ENCODE measurements at places on chromosomes 11 and 22. TPM values are rescaled to one million over a fixed set of nuclear protein-coding genes. Genes with fewer than 3 reads are reported as not detected.

SERPIND1 gene
- total RNA-seq: 0.17 TPM

HTR3A gene
- total RNA-seq: not detected

BLID gene
- total RNA-seq: 0.34 TPM

GRCh38 chr11:8332196-8332595, 68.5 kb upstream of the LMO1 start:
- DNase-seq: no peak

- DNase-seq: no peak
Measured at GRCh38 chr11:109405671-109406070, 16.3 kb upstream of the C11orf87 start.

DNA sequence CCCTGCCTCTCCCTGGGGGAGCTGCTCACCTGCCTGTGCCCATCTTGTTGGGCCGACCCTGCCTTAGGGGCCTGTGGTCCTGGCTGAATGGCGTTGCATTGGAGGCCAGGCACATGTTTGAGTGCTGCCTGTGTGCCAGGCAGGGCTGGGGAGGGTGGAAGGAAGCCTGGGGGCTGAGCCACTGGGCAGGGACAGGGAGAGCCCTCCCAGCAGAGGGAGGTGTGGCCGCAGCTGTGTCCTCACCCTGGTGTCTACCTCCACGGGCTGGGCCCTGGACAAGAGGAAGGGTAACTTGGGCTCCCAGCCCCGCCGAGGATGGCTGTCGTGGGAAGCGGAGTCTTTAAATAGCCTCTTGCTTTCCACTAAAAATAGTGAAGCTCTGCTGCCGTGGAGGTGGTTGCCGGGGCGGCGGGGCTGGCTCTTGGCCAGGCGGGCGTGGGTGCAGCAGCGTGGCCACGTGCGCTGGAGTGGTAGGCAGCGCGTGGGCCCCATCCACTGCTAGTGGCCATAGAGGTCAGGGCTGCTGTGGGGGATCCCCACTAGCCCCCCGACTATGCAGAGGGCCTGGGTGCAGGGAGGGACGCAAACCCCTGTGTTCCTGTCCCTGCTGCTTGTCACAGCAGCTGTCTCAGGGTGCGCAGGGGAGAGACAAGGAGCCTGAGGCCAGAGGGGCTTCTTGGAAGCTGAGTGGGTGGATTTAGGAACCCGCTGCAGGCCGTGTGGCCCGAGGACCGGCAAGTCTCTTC, 6.2 kb downstream of the ZDHHC8 start:
- DNase-seq: no peak

DNA sequence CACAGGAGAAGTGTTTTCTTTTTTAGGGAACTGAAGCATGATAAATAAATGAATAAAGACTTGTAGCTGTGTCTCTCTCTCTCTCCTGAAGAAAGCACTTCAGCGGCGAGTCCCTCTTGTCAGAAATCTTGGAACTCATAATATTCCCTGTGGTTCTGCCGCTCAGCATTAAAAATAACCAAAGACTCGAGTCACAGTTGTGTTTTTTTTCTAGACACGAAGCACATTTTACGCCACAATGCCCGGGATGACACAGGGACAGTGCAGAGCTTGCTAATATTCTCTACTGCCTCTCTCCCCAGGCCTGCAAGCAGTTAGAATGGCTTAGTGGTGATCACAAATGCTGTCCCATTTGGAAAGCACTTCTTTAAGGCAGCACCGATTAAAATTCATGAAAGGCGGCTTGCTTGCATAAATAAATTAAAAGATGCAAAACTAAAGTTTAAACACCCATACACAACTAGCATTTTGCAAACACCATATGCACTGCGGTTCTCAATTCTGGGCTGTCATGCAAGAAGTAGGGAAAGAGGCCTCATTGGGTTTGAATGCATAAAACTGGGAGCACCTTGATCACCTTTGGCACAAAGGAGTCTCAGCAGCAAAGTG, 597.4 kb downstream of the SOX6 start:
- no peak for DNase-seq

- no peak for DNase-seq
Measured at GRCh38 chr11:78727816-78728215, 153.2 kb upstream of the NARS2 start.

LARGE2 gene
- 1.0 TPM for total RNA-seq

DNA sequence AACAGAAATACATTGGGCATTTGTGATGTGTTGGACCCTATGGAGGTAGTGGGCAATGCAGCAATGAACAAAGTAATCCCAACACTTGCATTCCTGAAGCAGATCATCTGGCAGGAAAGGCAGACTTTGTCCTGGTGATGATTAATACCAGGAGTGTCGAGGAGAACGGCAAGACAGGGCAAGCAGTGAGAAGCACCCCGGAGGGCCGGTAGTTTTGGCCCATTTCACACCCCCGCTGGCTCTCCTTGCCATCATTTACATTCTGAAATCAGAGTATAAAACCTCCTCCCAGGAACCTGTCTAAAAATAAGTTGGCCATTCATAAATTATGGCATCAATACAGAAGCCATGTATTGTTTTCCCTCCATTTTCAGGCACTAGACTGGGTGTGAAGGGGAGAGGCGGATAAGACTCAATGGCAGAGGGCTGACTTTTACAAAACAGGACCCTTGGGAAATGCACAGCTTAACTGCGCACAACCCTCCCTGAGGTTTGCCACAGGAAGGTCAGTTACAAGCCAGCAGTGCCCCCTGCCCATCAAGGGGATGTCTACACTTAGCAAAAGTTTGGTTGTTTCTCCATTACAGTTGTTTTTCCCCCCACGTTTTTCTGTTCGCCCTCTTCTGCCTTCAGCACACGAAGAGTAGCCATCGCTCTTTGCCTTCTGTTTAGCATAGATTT, 55.6 kb downstream of the OPCML start:
- DNase-seq: no peak

DNA sequence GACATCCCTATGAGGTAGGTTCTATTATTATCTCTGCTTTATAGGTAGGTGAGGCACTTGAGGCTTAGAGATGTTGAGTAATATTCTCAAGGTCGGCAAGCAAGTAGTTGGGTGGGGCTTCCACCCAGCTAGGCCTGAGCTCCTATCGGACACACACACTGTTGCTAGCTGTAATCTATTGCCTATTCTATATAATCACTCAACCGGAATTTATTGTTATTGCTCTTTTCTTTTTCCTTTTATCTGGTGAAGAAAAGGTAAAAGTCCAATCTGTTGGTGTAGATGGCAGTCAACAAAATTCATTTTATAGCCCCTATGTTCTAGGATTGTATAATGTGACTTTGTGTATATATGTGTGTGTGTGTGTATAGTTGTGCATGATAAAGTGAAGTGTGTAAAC, 3.4 kb downstream of the OR9Q2 start:
- no peak for DNase-seq

GRCh38 chr11:93686812-93687211, 25.3 kb downstream of the CEP295 start:
- DNase-seq: no peak

DNA sequence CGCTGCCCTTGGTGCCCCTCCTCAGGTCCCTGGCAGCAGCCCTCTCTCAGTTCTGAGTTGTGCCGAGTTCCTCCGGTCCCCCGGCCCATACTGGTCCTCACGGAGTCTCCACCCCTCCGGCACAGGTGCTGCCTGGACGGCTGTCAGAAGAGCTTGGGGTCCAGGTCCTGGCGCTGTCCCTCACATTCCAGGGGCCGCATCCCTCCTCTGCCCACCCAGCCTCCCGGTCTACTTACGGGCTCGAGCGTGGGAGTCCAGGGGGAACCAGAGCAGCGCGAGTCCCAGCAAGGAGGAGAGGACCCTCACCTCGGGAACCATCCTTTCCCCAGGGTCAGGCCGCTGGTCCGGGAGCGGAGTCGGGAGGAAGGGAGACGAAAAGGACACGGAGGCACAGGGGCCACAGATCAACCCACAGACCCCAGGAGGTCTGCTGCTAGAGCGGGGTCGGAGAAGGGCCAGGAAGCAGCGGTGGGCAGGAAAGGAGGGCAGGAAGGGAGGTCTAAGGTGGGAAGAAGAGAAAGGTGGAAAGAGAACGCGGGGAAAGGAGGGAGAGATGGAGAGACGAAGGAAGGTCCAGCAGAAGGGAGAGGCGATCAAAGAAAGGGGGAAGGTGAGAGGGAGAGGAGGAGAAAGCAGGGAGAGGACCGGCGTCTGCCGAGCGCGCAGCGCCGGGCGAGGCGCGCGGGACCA, 510 bp downstream of the CHRDL2 start:
- DNase-seq: no peak

DNA sequence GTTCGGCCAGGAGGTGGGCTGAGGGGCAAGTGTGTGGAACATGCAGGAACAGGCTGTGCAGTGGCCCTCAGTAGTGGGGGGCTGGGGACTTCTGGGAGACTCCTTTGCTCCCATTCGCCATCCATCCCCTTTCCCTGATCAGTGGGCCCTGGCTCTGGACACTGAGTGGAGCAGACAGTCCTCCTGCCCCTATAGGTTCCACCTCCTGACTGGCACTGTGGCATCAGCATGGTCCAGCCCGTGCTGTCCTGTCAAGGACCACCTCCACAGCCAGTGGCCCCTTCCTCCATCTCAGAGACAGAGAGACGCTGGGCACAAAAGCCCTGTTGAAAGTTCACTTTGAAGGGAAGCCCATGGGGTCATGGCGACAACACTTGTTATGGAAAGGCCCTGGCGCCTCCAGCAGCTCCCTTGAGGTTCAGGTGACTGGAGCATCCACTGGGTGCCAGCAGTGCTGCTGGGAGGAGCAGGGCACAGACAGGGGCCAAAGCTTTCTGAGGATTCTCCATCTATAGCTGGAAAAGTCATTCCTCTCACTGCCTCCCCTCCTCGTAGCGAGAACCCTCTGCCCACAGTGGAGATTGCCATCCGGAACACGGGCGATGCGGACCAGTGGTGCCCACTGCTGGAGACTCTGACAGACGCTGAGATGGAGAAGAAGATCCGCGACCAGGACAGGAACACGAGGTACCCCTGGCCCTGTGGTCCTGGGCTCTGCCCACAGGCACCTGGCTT, 5.6 kb downstream of the DERL3 start:
- no peak for DNase-seq

TMEM109 gene
- total RNA-seq: 54.5 TPM

GRCh38 chr11:132992838-132993631, 539.3 kb downstream of the OPCML start:
- DNase-seq: peak; percentile 13

DNA sequence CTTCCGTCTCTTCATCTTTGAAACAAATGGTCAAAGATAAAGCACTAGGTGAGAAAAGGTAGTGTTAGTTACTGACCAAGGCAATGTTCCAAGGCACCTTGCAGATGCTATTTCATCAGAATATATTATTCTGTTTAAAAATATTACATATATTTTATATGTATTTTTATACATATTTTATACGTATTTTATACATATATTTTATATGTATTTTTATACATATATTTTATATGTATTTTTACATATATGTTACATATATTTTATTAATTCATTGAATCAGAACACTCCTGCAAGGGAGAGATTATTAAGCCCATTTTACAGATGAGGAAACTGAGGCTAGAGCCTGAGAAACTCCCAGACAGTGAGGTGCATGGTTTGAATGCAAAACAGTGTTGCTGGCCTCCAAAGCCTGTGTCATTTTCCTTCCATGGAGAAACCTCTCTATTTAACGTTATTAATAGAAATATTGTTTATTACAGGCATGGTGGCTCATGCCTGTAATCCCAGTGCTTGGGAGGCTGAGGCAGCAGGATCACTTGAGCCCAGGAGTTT, 120.6 kb upstream of the CD82 start:
- no peak for DNase-seq

DNA sequence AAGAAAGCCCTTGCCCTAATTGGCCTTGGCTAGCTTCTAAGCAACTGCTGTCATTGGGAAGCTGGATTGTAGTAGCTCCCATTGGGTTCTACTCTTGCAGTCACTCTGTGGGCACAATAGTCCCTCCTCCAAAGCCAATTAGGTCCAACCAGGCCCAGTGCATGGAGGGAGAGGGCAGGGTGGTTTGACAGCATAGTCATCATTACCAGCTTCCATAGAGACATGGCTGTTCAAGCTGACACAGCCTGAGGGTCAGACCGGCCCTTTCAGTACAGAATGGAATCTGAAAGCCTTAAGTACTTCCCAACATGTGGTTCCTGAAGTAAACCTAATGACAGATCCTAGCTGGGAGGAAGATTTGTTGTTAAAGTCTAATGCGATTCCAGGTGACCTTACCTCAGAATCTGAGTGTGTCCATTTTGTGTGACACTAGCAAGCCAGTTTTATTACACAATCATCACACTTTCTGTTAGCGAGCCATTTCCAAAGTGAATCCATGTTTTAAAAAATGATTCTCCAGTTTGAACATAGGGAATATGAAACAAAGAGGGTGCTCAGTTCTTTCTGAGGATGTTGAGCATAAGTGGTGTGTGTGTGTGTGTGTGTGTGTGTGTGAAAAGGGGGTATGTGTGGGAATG, 6.9 kb downstream of the PLET1 start:
- no peak for DNase-seq

DNA sequence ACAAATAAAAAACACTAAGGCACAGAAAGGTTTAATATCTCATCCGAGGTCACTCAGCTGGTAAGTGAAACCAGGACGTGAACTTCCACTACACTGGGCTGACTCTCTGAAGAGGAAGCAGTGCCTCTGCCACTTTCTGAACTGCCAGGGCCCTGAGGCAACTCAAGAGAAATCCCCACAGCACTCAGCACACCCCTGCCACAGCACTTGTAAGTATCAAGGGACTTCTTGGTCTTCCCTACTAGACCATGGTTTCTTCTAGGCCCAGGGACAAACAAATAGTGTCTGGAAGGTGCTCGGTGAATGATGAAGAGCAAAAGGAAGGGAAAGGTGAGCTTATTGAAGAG, 49.7 kb downstream of the RPL27A start:
- no peak for DNase-seq

OR51S1 gene
- total RNA-seq: not detected

DUSP8 gene
- 0.69 TPM for total RNA-seq

VWA5A gene
- total RNA-seq: 7.5 TPM

DNA sequence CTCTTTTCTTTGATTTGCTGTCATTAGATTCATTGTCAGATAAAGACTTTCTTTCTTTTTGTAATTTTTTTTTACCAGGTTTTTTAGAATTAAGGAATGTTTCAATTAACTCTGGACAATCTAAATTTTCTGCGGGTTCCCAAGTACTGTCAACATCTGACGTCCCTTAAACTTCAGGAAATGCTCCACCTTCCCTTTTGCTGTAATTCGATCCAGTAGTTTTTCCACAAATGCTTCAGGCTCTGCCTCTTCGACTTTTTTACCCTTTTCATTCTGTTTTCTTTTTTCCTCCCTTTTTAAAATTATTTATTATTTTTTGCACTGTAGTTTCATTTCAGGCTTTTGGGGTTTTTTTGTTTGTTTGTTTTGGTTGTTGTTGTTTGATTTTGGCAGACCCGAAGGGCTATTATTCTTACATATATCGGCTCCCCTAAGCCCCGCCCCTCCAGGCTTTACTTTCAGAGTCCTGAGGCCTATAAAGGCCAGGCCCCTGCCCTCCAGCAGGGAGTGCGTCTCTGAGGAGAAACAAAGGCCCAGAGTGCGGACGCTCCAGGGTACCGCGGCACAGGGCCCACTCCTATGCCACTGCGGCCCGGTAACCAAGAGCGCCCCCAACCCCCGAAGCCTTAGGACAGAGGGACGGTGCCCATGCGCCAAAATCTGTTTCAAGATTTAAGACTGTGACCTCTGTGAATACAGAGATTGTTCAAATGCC, 116.4 kb downstream of the TYR start:
- peak; percentile 2 for DNase-seq

DDX6 gene
- total RNA-seq: 42.1 TPM

TUBA8 gene
- total RNA-seq: not detected

All from Daoy (cell line).